Cardiac ventricle fibroblast (primary cell): ENCODE measurements at places on chromosomes 11 and 22. TPM values are rescaled to one million over a fixed set of nuclear protein-coding genes. Genes with fewer than 3 reads are reported as not detected.

Gene SLC22A8
- not detected in 2 replicates for total RNA-seq

Gene ATL3
- total RNA-seq = 62.7 and 71.4 TPM in 2 replicates

Gene FXYD2
- total RNA-seq = 0.34 TPM in 1 of 2 replicates, not detected in the other

Gene IGLL1
- not detected in 2 replicates for total RNA-seq

Gene ANO9
- total RNA-seq = not detected in 2 replicates

Gene CARD16
- total RNA-seq = 2.7 and 6.5 TPM in 2 replicates
